Activated CD8-positive, alpha-beta memory T cell treated with anti-CD3 and anti-CD28 coated beads, Interleukin-2, amount 50 U/mL, for 48 hours (primary cell): ENCODE measurements at places on chromosomes 3 and 15.

- DNase-seq, result no peak
Observed at GRCh38 chr3:4977853-4978203, 1.4 kb upstream of the BHLHE40 start.

DNA sequence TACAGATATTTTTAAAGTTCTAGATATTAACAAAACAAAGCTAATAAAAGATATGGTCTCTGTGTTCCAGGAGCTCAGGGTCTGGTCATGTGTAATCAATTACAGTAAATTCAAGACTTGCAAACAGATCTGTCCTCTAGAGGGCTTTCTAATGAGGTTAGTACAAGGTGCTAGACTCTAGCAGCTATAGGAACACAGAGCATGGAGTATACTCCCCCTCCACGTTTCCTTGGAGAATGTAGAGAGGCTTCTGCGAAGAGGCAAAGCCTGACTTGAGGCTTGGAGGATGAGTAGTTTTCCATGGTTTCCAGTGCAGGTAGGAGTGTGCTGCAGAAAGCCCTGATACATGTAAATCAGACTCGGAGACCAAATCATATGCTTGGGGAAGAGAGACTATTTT is 32.7 kb upstream of the DLG1 start:
- DNase-seq, result no peak

DNA sequence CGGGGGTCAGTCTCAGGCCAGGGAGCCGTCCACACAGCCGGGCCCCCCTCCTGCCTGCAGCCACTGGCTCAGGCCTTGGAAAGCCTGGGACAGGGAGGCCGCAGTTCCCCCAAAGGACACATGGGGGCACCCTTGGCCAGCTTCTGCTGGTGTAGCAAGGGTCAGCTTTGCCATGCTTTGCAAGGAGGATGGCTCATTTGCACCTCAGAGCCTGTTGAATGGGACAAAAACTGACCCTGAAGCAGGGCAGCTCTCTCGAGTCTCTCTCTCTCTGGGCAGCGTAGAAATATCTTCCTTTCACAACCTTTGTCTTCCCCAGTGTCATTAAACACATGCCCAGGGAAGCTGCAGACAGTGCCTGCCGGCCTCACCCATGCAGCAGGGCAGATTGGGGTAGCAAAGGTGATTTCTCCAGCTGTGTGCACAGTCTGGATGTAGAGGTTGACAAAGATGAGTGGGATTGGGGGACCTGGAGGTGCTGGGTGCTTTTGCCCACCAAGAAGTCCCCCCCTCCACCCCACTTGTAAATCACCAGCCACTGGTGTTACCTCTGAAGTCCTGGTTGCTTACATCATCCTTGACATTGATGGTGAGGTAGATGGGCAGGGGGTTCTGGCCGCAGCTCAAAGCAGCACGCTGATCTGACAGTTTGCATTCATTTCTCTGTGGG is 17.4 kb upstream of the EHD4 start:
- DNase-seq, result peak; percentile 98

DNA sequence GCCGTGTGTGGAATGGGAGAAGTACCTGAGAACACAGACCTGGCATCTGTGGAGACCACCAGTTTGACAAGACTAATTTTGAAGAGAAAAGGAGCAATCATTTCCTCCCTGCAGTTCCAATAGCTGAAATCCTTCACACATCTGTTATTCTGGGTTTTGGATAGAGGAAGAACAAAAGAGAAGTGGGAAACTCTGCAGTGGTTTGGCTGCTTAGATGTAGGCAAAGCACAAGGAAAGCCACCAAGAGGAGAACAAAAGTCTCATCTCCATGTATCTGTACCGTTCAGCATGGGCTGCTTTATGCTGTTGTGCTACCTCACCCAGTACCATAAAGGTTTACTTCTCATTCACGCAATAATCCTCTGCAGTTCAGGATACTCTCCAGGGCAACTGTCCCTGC is 153.1 kb upstream of the COL8A1 start:
- no peak for DNase-seq

DNA sequence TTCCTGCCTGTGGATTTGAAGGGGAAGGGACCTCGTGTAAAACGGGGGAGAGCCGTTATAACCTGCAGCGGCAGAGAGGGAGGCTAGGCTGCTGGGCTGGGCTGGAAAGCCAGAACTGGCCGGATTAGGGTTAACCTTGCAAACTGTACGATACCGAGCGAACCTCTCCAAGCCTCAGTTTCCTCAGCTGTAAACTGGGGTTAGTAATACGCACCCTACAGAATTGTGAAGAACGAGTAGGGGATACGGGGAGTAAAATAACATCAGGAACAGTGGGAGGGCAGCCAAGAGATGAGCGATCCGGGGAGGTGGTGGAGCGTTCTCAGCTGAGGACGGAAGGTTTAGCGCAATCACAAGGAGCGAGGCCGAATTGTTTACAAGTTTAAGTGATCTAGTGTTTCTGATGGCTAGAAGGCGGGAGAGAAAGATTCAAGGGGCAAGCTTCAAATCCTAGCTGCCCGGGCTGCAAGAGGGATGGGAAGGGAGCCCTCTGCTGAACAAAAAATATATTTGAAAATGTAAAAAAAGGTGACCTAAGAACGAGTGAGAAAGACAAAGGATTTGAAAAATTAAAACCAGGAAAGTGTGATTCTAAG is 768 bp upstream of the SEMA5B start:
- peak; percentile 50 for DNase-seq

GRCh38 chr3:14913071-14913925 is 34.1 kb upstream of the NR2C2 start:
- DNase-seq, result no peak

DNA sequence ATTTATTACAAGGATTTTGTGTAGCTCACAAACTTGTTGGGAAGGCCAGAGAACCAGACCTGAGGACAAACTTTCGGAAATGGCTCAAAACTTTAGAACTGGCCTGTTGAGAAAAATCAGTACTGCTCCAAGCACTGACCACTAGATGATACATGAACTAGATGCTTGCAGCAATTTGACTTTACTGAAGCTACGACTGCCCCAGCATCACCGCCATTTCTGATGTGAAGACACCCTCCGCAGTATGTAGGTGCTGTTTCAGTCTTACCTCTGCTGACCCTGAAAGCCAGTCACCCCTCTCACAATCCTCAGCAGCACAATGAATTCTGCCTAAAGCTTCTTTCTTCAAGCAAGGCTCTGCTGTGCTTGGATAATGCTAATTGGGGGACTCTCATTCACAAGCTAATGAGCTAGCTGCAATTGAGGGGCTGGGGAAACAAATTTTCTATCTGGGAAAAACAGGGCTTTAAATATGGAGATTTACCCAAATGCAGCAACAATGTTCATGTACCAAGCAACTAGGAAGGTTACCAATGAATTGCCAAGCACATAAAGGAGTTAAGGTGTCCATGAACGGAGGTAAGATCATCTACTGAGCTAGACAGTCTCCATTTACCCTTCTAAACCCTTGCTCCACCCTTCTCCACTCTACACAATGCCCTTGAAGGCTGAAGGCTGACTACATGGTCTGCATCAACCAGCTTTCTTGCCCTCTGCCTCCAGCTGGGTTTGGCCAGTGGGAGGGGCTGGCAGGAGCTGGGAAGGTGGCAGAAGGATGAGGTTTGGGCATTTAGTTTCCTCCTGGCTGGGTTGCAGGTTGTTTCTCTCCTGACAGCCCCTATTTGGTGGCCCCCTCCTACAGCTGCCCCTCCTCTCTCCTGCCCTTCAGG is 53.2 kb upstream of the FSTL1 start:
- no peak for DNase-seq

- no peak for DNase-seq
Observed at GRCh38 chr3:82568776-82569338, 807.4 kb upstream of the GBE1 start.

DNA sequence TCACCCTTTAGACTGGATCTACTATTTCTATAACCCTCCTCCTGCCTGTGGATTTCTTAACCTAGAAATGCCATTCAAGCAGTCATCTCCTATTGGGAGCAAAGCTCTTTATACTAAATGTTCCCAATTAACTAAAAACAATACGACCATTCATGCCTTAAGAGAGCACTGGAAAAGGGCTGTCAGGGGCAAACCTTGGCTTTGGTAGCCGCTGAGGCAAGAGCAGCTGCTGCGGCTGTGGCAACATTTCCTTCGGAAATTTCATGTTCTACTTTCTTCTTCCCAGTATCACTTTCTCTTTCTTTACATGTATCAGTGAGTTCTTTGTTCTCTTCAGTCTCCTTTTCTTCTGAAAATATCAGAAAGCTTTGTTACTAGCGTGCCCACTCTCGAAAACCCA is 56.3 kb upstream of the CSPG5 start:
- DNase-seq, result no peak

DNA sequence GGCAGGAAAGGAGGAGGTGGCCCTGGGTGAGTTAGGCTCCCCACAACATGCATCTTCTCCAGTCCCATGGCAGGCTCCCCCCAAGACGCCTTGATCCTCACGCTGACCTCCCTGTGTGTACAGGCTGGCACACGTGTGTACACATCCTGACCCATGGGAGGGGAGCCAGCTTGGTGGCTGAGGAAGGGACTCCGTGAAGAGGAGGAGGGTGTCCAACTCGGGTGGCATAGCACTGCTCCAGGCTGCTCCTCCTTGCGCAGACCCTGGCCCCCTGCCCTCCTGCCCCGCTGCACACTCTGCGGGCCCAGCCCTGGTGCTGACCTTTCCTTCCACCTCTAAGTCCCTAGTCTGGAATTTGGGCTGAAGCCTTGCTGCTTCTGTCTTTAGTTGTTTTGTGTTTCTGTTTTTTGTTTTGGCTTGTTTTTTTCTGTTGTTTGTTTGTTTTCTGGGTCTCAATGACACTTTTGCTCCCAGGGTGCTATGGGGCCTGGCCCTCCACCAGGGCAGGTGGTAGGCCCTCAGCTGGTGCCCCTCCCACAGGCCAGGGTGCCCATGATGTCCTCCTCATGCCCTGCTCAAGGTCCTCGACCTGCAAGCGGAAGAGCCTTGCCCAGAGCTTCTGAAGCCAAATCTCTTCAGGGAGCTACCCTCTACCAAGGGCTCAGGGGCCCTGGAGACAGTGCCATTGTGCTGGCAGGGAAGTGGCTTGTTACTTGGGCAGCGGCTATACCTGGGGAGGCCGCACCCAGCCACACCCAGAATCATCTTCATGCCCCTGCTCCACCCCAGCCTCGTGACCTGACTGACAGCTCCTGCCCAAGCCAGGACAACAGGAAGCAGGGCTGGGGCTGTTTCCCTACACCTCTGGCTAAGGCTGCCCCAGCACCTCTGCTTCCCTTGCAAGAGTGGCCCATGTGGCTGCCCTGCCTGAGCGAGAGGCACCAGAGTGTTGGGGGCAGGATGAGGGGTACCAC is 5.1 kb downstream of the EPHB3 start:
- no peak for DNase-seq

- no peak for DNase-seq
Observed at GRCh38 chr3:3503411-3503810, 295.8 kb upstream of the LRRN1 start.

- DNase-seq, result no peak
Observed at GRCh38 chr3:4950351-4950784, 28.9 kb upstream of the BHLHE40 start.

GRCh38 chr3:60323651-60324050 is 927.6 kb downstream of the FHIT start:
- no peak for DNase-seq

GRCh38 chr3:187340578-187340977 is 27.6 kb upstream of the RTP4 start:
- no peak for DNase-seq

DNA sequence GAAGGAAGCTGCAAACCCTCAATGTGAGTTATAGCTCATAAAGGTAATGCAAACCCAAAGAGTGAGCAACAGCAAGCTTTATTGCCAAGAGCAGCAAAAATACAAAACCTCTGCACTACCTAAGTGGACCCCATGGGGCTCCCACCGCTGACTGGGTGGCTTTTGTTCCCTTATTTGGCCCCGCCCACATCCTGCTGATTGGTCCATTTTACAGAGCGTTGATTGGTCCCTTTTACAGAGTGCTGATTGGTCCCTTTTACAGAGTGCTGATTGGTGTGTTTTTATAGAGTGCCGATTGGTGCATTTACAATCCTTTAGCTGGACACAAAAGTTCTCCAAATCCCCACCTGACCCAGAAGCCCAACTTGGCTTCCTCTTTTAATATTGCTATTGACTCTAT is 154.5 kb upstream of the NSMCE3 start:
- no peak for DNase-seq

GRCh38 chr15:101641129-101641764 is 10.9 kb downstream of the TM2D3 start:
- DNase-seq, result peak; percentile 85

DNA sequence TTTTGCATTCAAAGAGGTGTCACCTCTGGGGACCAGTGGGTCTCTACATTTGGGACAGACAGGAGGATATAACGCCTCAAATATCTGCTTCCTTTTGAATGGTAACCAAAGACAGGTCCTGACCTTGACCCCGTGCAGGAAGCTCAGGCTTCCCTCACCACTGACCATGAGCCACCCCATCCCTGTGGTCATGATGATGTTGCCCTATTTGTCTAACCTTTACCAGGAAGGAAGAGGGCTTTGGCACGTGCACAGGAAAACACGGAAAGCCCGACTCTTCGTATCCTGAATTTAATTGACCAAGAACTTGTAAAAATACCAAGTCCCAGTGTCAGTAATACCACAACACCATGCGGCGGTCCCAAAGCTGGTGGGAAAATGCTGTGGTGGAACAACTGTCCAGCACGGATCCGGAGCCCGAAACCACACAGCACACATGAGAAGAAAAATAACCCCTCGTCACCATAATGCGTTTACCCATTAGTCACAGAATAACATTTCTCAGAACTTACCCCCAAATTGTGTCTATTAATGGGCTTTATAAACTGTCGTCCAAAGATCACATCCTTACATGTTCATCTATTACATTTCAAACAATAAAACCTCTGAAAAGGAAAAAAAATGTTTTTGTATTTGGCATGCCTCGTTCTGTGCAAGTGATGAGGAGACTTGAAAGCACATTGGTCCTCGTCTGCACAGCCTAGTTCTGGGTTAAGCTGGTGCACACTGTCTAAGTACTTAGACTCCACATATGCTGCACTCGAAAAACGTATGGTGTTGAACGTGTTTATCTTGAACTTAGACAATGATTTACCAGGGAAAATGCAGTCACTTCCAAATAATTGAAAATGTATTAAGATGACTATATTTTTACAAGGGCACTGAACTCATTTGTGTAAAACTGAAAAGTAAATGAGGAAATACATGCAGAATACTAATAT is 118.9 kb upstream of the IGF1R start:
- DNase-seq, result no peak

DNA sequence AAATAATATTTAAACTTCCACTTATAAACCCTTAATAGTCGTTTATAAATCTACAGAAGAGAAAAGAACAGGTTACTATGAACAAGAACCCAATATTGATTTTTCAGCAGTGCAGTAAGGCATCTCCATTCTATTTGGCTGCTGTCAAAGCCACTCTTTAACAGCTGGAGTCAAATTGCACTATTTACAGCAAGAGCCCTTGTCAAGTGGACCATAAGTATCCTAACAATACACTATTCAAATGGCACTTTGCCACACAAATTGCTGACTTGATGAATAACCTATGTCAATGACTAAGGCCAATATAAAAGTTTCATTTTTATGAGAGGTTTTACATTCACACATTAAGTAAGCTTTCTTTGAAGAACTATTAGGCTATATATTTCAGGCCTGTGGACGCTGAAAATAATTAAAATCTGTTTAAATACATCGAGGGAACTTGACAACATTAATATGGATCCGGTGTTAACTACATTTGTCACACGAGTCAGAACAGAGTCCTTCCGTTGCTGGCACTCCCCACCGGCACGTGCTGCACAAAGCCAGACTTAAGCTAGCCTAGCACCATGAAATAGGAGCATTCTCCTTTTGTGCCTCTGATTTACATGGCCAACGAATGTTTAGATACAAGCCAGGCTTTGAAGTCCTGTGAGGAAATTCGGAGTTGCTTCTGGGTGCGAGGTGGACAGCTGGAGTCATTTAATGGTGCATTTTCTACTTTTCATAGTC is 100.5 kb downstream of the WDR72 start:
- DNase-seq, result no peak

GRCh38 chr3:152245498-152246170 is 23.1 kb upstream of the MBNL1 start:
- DNase-seq, result no peak
